ENCODE measurements at places on chromosomes 2 and 18.

- DNase-seq, result no peak
Observed at GRCh38 chr2:192161656-192162290, 33.0 kb downstream of the TMEFF2 start.

DNA sequence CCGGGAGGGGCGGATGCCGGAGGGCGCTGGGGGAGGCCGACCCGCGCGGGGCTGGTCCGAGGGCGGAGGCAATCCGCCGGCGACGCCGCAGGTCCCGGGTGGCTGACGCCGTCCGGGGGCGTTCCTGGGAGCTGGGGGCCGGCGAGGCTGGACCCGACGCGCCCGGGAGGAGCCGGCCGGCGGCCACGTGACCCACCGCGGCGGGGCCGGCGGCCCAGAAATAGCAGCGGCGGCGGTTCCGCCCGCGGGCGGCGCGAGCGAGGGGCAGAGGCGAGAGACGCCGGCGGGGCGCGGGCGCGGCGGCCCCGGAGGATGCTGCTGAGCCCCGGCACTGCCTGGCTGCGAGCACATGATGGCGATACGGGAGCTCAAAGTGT is at the start of gene RAB31:
Gene RAB31, plus strand, starts transcription at position 245 of the 377 bp plus-strand sequence. Its CDS starts 105 bp downstream, at position 350.
- DNase-seq, result no peak

- no peak for DNase-seq
Observed at GRCh38 chr2:63035660-63036059, 15.0 kb upstream of the OTX1 start.

- DNase-seq, result no peak
Observed at GRCh38 chr2:37005118-37005868, 39.0 kb upstream of the STRN start.

GRCh38 chr18:26052505-26052904 is 37.9 kb downstream of the SS18 start:
- no peak for DNase-seq

DNA sequence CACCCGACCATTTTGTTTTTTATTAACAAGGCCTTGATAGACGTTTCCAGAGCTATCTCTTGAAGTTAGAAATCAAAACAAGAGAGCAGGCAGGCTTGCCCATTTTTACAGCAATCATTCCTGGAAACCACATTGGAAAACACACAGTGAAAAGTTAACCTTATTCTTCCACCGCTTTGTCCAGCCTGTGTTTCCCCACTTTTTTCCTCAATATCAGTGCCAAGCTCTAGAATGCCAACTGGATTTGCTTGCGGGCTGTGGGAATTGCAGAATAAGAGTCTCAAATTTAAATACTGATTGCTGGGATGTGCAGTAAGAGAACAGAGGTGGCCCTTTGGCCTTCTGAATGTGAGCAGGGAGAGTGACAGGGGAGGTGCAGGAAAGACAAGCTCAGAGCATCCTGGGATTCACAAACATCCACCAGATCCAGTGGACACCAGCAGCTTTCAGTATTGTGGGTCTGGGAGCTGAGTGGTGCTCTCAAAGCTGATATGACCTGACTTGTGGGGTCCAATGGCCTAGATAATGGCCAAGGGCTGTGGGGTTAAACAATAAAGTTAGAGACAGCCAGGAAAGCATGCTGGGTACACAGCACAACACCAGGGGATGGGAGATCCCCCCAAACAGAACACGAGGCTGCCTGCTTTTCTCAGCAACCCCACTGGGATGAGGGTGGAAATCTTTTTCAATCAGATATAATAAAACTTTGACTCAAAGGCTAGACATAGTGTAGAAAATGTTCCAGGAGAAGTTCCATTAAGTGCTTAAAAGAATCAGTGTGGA is 15.5 kb downstream of the CYP1B1 start:
- DNase-seq, result no peak

DNA sequence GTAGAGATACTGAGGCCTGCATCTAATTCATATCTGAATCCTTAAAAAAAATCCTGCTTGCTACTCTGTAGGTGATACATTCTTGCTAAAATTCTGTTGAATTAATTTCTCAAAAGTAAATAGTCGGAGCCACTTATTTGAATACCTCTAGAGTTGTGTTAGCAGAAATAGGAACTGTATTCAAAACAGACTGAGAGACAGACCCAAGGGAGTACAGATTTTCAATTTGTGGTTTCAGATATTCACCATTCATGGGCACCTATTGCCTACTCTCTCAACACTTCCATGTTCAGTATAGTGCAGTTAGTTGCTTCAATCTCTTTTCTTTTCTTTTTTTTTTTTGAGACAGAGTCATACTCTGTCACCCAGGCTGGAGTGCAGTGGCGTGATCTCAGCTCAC is 46.6 kb upstream of the CTLA4 start:
- DNase-seq, result no peak

DNA sequence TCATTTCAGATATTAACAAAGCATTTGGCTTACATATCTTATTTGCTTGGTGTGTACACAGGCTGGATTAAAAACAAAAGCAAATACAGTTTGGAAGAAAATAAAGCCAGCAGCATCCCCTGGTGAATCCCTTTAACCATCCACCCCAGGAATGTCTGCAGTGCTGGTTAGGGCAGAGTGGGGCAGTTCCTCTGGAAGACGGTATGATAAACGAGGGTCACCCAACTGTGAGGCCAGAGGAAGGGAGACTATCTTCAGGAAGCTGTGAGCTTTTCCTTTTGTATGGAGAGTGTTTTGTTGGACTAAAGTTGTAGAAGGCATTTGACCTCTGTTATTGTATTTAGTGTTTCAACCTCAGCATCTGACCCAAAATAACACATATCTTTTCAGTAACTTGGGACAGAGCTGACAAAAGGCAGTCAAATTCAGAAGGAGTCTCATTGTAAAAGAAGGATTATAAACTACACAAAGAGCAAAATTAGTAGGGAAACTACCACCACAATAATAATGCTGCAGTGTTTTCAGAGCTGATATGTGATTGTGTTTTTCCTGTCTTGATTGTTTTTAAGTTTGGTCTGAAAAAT is 159.1 kb downstream of the FMNL2 start:
- DNase-seq, result no peak

- no peak for DNase-seq
Observed at GRCh38 chr2:52632543-52632942, 1135.1 kb upstream of the CHAC2 start.

DNA sequence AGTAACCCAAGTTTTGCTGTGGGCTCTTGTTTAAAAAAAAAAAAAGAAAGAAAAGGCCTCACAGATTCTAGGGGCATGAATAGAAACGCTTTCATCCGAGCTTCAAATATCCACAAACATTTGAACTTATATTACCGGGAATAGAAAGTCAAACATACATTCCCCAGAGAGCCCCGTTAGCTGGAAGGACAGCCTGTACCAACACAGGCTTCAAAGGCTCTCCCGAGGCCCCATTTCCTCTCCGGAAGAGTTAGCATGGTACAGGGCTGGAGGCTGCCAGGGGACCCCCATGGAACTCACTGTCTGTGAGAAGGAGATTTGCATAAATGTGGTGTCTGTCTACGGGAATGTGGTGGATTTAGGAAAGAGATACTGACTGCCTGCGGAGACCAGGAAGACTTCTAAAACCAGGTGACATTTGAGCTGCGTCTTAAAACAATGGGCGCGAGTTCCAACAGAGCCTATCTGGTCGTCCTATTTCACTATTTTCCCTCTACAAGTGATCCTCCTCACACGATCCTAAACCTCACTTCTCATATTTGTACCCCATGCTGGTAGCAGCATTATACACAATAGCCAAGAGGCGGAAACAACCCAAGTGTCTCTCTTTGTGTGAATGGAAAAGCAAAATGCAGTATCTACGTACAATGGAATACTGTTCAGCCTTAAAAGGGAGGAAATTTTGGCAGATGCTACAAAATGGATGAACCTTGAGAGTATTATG is 820 bp upstream of the MATN3 start:
- DNase-seq, result no peak

GRCh38 chr18:40576507-40577115 is 1378.4 kb upstream of the PIK3C3 start:
- DNase-seq, result no peak

DNA sequence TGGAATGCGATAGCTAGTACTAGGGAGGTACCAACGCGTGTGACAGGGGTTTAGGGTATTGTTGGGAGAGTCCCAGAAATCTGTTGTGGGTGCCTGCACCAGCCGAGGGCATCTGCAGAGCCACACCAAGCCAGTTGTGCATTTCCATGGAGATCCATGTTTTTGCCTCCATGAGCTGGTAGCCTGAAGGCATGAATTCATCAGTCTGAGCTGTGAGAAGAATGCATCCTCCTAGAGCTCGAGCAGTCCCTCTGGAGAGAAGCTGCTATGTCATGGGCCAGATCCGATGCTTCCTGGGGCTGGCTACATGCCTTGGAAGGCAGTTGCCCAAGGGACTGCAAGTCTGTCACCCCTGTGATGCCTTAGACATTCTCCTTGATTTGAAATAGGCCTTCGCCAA is 57.9 kb downstream of the LIPG start:
- no peak for DNase-seq

DNA sequence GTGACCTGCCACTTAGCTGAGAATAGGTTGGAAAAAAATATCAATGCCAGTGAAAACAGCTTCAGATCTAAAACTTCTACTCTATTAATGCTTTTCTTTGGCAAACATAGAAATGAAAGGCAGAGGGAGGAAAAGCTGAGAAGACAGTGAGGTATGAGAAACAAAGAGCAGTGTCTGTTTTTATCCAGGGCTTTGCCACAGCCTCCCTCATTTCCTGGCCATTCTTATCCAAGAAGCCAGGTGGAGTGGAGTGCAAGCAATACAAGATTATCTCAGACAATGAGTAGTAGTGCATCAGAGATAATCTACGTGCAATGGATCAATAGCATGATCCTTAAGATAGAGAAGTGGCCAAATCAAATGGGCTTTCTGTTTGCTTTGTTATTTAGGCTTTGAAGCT is 808.7 kb upstream of the PIK3C3 start:
- no peak for DNase-seq

DNA sequence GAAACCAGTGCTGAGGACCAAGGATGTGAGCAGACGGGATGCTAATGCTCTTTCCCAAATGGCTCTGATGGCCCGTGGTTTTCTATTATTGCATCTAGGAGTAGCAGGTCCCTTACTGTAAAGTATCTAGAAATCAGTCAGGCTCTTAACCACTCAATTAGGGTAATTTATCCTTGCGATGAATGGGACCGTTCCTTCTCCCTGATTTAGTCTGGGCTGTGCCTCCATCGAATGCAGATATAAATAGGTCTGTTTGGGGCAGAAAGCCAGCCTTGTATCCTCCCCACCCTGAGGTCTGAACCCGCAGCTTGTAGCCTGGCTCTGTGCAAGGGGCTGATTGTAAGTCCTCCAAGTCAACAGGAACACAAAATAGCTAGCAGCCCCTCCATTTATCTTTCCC is 9.5 kb upstream of the SMARCAL1 start:
- no peak for DNase-seq

GRCh38 chr2:237894986-237895543 is 35.6 kb downstream of the RAMP1 start:
- DNase-seq, result no peak

DNA sequence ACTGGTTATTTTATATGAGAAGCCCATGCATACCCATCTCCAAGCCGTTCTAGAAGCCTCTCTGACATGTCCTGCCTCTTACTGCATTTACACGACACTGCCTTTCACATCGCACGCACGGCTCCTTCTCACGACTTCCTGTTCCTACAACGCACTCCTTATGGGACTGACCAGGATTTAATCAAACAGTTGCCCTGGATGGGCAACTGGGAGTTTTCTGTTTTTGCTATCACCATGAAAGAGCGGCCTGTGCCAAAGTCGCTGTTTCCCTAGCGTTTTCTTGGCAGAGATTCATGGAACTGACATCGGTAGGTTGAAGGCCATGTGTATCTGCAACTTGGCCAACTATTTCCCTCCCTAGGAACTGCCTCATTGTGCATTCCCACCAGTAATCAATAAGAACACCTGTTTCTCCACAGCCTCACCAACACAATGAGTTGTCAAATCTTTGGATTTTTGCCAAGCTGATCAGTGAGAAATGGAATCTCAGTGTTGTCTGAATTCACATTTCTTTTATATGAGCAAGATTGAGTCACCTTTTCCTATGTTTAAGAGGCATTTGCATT is 97.2 kb upstream of the OTOS start:
- no peak for DNase-seq

- DNase-seq, result no peak
Observed at GRCh38 chr2:3065928-3066327, 311.7 kb downstream of the EIPR1 start.

DNA sequence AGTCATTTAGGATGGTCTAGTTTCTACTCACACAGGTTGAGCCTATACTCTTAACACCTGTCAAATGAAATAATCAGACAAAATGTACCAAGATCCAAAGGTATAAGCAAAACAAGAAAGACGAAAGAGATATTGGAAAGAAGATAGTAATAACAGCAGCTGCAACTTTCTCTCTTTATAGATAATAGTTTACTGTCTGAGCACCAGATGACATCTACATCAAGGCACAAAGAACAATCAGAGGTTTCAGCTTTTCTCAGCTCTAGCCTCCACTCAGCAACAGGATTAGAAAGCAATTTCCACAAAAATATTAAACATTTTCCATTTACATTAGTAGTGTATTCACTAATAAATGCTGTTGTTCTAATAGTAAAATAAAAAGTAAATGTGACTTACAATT is 66.3 kb downstream of the RTTN start:
- no peak for DNase-seq

- no peak for DNase-seq
Observed at GRCh38 chr2:106638580-106638979, 151.4 kb downstream of the CD8B2 start.

Data from NCI-H2081 treated with DMSO at 0.1 percent for 48 hours (cell line).